NCI-H1930 (cell line): ENCODE measurements at places on chromosomes 3 and 15.
A peak's percentile ranks its signal among the peaks of the same experiment; 100 is the strongest.

GRCh38 chr3:54983266-54984099, 55.6 kb upstream of the LRTM1 start:
- DNase-seq = no peak

DNA sequence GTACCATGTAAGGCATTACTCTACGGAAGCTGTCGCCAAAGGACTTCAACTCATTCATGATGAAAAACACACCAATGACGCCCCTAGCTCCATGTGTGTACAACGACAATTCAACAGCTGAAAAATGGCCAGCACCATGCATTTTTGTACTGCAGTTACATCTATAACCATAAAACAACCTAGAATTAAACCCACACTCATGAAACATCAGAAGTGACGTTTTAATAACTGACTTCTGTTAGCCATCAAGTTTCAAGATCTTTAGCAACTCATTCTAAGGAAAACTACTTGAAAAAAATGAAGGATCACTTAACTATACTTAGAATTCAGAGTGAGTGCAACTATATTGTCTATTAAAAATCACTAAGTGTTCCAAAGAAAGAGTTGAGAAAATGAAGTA, 84.9 kb downstream of the RFTN1 start:
- DNase-seq = no peak

GRCh38 chr15:35115155-35115725, 30.1 kb upstream of the NANOGP8 start:
- DNase-seq = peak; percentile 63

- no peak for DNase-seq
These were observed 990.5 kb downstream of the OTOL1 start for GRCh38 chr3:162487138-162487537.

DNA sequence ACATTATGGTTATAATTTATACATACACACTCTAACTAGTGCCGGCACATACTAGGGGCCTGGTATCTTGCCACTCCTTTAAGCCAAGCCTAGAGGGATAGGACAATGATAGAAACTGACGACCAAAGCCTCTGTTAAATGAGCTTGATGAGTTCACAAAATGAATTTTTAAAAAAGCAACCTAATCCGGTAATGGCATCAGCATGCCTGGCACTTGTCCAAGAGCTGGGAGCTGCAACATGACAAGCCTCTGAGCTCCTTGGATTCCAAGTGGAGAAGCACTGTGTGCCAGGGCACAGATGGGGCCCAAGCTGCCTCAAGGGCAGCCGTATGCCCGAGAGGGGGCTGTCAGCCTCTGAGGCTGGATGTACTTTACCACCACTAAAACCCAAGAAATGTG, 9.7 kb downstream of the ETV5 start:
- no peak for DNase-seq

DNA sequence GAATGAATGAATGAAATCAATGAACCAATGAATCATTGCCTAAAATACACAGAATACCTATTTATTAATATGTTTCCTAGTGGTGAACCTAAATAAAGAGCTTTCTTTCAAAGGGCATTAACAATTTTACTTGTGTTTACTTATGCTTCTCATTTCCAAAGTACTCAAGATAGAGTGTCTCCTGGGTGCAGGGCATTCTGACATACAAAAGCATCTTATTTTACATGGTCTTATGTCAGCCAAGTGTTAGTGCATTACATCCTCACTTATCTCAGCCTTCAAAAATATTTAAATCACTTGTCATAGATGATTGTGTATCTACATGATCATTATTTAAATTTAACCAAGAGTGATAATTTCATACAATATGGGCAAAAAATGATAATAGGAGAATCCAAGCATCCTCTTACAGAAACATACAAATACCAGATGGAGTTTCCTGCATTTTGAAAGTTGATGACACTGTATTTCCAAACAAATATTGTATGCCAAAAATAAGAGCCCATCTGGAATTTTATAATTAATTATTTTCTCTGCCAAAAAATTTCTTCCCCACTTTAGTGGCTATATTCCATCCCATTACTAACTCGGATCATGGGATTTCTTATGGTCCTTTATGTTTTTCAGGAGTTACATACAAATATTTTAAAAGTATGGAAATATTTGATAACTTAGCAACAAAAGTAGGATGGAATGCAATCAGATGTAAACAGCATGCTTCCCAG, 279.0 kb downstream of the RBMS3 start:
- DNase-seq = no peak

GRCh38 chr3:70840106-70840870, 527.9 kb upstream of the MDFIC2 start:
- DNase-seq = no peak

GRCh38 chr15:90868261-90868689, at the start of gene FURIN:
TSS of gene FURIN (plus strand) at chr15:90868588. CDS start at chr15:90875741, 7,153 bp downstream.
- no peak for DNase-seq

DNA sequence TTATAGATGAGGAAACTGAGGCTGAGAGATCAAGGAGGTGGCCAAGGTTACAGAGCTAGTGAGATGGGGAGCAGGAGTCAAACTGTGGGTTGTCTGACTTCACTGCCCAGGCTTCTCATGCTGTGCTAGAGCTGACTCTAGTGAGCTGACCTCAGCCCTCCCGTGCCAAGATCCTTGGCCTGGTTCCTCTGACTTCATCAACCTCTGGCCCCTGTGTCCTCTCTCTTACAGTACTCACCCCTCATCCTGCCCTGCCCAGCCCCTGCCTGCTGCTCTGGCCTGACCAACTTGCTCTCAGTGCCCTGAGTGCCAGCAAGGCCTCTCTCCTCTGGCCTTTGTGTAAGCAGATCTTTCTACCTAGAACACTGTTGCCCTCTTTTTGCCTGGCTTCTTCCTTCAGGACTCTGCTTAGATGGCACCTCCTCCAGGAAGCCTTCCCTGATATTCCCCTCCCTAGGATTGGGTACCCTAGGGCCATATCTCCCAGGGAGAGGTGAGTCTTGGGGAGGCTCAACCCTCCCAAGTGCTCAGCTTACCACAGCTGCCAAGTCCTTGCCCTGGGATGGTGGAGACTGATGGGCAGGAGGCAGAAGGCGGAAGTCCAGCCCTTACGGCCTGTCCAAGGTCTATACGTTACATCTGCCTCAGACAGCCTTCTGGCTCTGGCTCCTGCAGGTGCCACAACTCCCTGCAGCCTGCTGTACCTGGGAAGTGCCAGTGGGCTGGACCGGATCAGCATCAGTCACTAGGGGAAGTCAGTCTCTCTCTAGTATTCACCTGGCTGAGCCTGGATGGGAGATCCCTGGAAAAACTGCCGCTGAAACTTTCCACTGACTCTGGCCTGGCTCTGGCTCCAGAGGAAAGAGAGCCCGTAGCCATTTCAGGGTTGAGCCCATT, 36.3 kb upstream of the FAM107A start:
- no peak for DNase-seq

GRCh38 chr3:35275768-35276167, 363.6 kb upstream of the ARPP21 start:
- no peak for DNase-seq

DNA sequence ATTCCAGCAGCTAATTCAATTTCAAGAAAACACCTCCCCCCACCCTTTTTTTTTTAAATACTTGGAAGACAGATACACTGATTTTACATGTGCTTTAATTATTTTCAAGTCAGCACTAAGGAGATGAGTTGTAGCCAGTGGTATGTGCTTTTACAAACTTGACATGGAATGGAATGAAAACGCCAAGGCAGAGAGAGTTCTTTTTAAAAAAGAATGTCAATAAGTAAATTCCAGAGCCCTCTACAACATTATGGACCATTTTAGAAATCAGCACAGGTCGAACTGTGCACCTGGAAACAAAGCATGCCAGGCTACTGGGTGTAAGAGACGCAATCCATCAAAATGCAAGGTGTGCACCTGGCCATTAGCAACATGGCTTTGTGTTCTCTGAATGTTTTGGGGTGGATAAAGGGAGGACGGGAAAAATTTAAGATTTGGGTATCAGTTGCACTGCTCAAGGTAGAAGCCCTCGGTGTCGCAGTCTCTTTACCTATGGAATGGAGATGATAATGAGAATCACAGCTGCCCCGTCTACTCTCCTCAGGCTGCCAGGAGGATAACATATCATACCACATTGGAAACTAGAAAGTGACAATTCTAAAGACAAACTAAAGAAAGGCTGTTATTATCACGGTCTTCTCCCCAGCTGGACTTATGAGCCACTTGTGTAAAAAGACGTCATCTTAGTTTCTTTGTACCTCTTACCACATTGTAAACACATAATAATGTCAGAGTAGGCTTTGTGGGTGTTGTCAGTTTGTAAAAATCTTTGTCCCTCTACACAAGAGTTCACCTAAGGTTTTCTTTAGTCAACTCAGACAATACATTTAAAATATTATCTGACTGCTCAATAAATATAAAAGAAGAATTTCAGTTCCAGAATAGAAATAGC, 107.4 kb upstream of the PRICKLE2 start:
- no peak for DNase-seq

- DNase-seq = no peak
These were observed 61.6 kb downstream of the IGSF11 start for GRCh38 chr3:118973050-118973449.

DNA sequence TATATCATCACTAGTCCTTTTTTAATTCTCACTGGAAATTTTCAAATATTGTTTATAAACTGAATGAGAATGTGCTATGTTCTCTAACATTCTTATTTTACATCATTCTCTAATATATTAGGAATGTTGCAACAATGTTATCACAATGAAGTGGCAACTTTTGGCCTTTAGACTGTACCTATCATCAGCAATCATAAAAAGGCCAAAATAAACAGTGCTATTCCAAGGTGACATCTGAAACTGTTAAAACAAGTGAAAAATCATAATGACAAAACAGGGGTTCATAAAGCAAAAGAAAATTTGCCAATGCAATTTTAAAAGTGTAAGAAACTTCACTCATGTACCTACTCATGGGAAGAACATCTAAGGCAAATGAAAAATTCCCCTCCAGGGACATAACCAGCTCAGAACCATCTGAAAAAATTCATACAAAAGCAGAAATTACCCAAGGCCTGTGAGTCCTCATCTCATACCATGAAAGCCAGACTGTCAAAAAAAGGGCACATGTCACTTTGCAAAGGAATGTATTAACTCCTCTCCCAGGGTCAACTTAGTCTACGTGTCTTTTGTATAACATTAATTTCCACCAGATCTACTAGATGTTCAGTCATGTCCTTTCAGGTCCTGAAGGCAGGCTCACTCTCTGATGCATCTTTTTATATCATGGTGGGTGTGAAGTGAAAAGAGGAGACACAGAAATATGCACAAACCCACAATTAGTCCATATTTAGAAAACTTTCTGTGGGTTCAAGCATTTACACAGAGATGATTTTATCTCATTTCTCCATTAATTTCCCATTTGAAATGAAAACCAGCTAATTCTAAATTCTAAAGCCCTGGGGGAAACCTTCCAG, 211.9 kb downstream of the CBLB start:
- DNase-seq = no peak

- no peak for DNase-seq
These were observed 89.7 kb downstream of the HMG20A start for GRCh38 chr15:77510066-77511057.

- DNase-seq = no peak
These were observed 20.1 kb downstream of the SLC12A8 start for GRCh38 chr3:125192190-125193035.

DNA sequence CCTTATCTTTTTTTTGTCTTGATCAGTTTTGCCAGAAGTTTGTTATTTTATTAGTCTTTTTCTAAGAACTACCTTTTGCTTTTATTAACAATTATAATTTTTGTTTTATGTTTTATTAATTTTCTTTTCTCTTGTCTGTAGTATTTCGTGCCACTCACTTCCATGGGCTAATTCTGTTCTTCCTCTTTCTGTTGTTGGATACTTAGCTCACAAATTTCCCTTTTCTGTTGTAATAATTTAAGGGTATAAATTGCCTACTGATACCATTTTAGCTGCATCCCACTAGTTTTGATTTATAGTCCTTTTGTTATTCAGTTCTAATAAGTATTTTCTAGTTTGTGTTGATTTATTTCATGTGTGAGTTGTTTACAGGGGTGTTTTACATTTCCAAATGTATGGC, 48.6 kb downstream of the SNRK start:
- DNase-seq = no peak

DNA sequence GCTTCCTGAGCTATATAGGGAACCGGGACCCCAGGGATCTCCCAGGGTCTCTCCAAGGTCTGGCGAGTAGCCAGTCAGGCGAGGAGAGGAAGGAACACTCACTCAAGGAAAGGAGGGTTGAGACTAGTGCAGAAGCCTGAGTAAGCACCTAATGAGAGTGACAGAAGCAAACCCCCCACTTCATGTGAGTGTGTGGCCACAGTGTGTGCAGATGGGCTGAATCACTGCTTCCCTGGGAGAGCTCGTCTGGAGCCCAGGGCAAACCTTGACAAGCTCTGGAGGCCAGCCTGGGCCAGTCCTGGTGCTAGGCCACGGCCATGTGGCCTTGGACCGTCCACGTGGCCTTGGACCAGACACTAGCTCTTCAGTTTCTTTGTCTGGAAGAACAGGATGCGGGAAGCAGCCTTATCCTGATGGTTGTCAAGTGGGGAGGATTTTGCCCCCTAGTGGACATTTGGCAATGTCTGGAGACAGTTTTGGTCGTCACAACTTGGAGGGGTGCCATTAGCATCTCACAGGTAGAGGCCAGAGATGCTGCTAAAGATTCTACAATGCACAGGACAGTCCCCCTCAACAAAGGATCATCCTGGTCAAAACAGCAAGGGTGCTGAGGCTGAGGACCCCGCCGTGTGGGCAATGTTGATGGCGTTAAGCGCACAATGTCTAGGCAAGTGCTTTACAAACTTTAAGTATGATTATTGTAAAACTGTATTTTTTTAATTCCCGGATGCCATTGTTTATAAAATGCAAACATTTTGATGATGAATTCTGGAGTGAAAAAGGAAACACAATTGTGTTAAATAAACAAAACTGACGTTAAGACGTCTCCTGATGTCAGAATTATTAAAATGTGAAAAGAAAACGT, 34.8 kb upstream of the CTSH start:
- peak; percentile 3 for DNase-seq

DNA sequence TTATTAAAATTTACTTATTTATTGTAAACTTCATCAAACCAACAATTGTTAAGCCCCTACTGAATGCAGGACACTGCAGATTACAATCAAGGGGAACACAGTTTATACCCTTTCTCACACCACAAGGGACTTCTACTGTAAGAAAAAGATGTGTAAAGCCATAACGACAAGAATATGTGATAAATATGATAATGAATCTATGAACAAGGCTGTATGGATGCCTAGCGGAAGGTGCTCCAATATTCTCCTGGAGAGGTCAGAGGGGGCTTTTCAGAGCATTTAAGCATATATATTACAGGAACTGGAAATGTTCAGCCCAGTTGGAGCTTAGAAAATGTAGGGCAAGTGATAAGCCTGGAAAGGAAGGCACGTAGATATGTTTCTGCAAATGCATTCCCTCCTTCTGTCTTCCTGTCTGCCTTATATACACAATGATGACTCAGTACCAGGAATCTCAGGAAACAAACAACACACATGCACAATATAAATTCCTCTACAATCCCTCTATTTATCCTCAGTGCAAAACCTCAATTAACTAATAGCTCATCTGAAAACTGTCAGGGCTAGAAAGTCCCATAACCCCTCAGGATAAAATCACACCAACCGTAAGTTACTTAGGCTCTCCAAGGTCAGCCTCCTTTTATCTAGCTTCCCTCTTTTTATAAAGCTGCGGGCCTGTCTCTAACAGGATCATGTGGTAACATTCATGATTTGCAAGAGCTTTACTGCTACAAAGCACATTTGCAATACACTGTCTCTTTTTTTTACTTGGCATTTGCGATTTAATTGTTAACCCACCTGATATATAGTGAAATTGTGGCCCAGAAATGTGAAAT, 393.1 kb downstream of the LPP start:
- no peak for DNase-seq

GRCh38 chr3:29324180-29324651, 43.3 kb downstream of the RBMS3 start:
- no peak for DNase-seq
